ENCODE measurements at places on chromosomes 1 and 21.

- DNase-seq: no peak
Observed at GRCh38 chr1:9782897-9783296, 40.9 kb downstream of the CLSTN1 start.

- no peak for DNase-seq
Observed at GRCh38 chr1:179026813-179027669, 1.3 kb downstream of the FAM20B start.

- no peak for DNase-seq
Observed at GRCh38 chr1:111162488-111162880, 22.5 kb downstream of the CEPT1 start.

GRCh38 chr21:44896561-44897286, 23.2 kb upstream of the PTTG1IP start:
- no peak for DNase-seq

DNA sequence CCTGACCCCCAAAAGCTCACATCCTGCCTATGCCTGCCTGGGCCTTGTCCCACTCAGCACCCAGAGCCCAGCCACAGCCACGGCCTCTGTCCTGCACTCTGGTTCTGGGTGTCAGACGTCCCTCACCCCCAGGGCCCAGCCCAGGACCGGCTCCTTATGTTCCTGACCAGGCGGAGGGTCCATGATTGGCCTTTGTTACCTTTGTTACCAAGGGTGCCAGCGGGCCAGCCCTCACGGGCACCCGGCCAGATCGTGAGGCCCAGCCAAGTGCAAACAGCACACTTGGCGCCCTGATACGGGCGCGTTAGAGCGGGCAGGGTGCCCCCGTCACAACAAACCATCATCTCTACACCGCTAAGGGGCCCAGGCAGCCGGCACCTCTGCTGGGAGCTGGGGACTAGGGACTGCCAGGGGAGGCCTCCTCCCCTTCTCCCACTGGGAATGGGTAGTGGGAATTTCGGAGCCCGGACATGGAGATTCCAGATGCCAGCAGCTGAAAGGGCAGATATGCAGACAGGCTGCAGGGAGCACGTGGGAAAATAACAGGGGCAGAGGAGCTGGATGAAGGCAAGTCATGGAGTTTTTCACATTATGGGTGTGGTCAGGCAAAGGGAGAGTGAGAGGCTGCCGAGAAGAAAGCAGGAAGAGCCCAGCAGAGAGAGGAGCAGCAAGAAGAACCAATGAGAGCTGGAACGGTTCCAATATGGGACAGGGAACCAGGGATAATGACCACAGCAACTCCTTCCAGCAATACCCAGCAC, 22.1 kb downstream of the HSPG2 start:
- no peak for DNase-seq

GRCh38 chr1:29239142-29239541, 2.8 kb downstream of the PTPRU start:
- DNase-seq: peak; percentile 66

GRCh38 chr1:230231774-230232145, 164.7 kb downstream of the GALNT2 start:
- no peak for DNase-seq

GRCh38 chr1:59404796-59405195, 107.9 kb downstream of the FGGY start:
- DNase-seq: no peak

GRCh38 chr1:149929856-149930255, 2.3 kb upstream of the SF3B4 start:
- DNase-seq: no peak

DNA sequence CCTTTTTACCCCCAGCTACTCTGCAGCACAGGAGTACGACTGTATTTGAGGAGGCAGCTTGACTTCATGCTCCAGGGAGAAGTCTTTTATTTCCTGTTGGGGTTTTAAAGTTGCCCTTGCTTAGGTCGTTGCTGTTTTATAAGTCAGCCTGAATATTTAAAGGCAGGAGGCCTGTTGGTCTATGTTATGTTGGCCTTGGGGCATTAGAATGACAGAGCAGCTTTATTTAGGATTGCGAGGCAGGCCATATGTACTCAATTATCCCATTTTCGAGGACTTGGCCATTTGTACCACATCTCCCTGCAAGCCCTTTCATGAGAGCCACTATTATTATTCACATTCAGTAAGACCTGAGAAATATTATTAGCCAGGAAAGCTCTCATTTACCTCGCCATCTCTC, 47.0 kb downstream of the KIF26B start:
- DNase-seq: no peak

GRCh38 chr1:61121631-61122030, 39.3 kb downstream of the NFIA start:
- no peak for DNase-seq
